ENCODE measurements at places on chromosomes 4 and X. TPM values are rescaled to one million over a fixed set of nuclear protein-coding genes. Genes with fewer than 3 reads are reported as not detected.

The FGFRL1 gene
- total RNA-seq = 31.2 TPM

The NAA10 gene
- 35.3 TPM for total RNA-seq

The SNX25 gene
- total RNA-seq = 56.1 TPM

The STK32B gene
- 11.7 TPM for total RNA-seq

The ALB gene
- total RNA-seq = 0.71 TPM

The THAP6 gene
- total RNA-seq = 61.0 TPM

The GAR1 gene
- 13.9 TPM for total RNA-seq

The CXCL1 gene
- total RNA-seq = 2.7 TPM

The MAGEB17 gene
- total RNA-seq = not detected

The ENAM gene
- 0.27 TPM for total RNA-seq

The CENPVL2 gene
- total RNA-seq = 0.71 TPM

The USP38 gene
- total RNA-seq = 36.1 TPM

The SPACA5 gene
- not detected for total RNA-seq

The BTK gene
- total RNA-seq = 3.1 TPM

The VSIG4 gene
- 10.9 TPM for total RNA-seq

The CHIC1 gene
- 21.9 TPM for total RNA-seq

The WDR44 gene
- total RNA-seq = 28.0 TPM
